ENCODE measurements at places on chromosomes 13 and 19. TPM values are rescaled to one million over a fixed set of nuclear protein-coding genes. Genes with fewer than 3 reads are reported as not detected.

DNA sequence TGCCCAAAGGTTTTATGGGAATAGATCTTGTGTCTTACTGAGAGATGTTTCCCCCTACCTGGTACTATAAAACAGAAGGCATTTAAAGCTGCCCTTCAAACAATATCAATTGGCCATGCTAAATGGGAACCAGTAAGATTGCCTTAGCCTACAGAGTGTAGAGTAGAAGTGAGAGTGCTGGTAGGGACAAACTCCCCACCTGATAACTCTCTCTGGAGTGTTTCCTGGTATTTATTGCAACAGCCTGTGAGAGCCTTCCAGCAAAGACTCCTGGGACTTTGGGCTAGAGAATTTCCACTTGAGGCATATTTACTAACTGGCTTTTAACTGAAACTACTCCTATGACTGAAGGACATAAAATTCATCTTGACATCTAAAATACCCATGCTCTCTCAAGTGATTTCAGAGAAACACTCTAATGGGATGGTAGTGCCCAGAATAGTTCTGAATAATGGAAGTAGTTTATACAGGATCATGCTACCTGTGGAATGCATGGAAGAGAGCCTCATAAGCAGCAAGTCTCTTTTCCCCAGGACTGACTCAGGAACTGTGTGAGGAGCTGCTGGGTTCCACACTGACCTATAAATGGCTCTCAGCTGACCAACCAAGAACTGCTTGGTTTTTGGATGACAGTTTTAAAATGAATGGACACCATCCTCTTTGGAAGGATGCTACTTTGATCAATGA, 132.7 kb upstream of the SLITRK5 start:
- DNase-seq, result no peak

DNA sequence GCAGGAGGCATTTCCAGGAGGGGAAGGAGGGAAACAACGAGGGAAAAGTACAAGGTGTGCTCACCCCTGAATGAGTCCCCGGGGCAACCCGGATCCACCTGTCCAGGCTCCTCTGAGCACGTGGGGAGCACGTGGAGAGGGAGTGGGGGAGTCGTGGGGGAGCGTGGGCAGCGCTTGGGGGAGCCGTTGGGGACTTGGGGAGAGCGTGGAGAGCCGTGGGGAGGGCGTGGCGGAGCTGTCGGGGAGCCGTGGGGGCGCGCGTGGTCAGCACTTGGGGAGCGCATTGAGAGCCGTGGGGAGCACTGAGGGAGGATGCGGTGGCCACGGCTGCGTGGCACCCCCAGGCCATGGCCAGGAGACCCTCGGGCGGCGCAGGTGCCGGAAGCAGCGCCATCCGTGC, 52.8 kb downstream of the IRS2 start:
- no peak for DNase-seq

GRCh38 chr13:40192452-40192851, 474.0 kb downstream of the FOXO1 start:
- DNase-seq, result no peak

- no peak for DNase-seq
These were observed 933.1 kb downstream of the DIAPH3 start for GRCh38 chr13:59230484-59231264.

- no peak for DNase-seq
These were observed 122.4 kb downstream of the TRPC4 start for GRCh38 chr13:37747071-37747612.

DNA sequence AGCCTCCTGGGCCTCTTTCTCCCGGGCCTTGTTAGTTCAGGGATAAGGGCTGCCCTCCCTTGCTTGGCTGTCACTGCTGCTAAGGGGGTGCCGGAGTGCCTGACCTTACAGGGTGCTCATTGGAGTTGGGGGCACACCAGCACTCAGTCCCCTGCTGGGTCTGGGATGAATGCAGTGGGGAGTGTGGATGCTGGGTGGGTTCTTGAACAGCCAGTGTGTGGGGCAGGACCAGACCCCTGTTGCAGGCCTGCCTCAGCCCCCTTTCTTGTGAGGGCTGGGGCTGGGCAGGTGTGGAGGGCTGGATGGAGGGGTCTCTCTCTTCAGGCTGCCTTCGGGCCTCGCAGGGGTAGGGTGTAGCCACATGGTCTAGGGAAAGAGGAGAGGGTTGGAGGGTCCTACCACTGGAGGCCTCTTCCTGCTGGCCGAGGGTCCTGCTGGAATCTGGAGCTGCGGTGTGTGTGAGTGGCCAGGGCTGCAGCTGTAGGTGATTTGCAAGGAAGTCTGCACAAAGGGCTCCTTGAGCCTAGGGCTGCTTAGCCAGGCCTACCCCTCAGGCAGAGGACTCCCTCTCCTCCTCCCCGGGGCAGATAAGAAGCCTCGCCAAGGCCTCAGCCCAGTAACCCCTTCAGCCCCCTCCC, 3.2 kb downstream of the CEBPA start:
- DNase-seq, result no peak

DNA sequence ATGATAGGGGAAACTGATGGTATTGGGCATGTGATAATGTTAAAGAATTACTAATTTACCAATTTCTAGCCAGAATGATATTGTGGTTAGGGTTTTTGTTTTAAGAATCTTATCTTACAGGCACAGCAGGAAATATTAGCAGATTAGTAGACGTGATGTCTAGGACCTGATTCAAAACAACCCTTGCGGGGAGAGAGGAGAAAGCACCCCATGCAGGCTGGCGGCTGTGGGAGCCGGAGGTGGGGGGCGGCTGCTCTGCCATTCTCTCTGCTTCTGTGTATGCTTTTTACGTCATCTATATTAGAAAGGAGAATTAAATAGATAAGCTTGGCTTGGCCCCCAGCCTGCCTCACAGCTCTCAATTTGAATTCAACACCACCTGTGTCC, 41.5 kb downstream of the MLLT1 start:
- DNase-seq, result no peak

DNA sequence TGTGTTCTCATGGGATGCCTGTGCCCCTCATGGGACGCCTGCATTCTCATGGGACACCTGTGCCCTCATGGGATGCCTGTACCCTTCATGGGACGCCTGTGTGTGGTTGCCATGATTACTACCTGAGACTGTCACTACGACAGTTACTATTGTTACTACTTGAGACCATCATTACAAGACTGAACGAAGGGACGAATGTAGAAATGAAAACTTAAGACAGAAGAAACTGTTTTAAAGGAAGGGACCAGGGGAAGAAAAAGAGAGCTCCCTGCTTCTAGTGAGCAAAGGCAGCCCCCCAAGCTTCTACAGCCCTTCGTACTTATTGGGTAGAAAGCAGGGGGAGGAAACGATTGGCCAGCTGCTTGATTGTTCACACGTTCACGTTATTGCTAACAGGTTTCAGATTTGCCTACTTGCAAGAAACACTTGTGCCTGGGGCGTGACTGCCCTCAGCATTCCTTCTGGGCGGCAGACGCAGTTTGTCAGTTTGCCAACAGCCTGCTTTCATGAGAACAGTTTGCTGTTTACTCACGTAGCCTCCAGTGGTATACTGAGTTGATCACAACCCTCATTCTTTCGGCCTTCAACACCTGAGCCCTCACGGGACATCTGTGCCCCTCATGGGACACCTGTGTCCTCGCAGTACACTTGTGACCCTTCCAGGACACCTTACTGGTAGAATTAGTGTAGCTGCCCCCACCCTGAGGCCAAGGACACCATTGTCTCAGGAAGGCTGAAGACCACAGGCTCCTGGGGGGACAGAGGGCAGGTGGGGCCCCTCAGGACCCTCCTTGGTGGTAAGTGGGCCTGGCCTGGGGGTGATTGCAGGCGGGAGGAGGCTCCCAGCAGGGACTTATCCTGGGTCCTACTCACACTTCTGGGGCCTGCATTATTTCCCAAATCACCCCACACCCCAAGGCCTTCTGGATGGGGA, 2.5 kb upstream of the S1PR4 start:
- no peak for DNase-seq

Gene PINLYP
- 31.3 TPM for polyA plus RNA-seq

Gene CBARP
- polyA plus RNA-seq, result 4.9 TPM

Gene SPC24
- polyA plus RNA-seq, result 17.7 TPM

Gene KIR3DL1
- not detected for polyA plus RNA-seq

Gene C19orf33
- 36.0 TPM for polyA plus RNA-seq
